ENCODE measurements at places on chromosomes 1 and 21. TPM values are rescaled to one million over a fixed set of nuclear protein-coding genes. Genes with fewer than 3 reads are reported as not detected.
A peak's percentile ranks its signal among the peaks of the same experiment; 100 is the strongest.

GRCh38 chr21:32708069-32708468 is 19.7 kb downstream of the SYNJ1 start:
- H3K27me3 ChIP-seq, result no peaks in the 10 kb centered on the region
- DNase-seq, result no peak
- peaks cover 31% of the 10 kb centered on the region for H3K4me1 ChIP-seq
- H3K4me3 ChIP-seq, result peak overlapping the region; percentile 62

GRCh38 chr1:99643021-99643779 is 2.7 kb upstream of the PALMD start:
- no peaks in the 10 kb centered on the region for H3K36me3 ChIP-seq
- no peaks in the 10 kb centered on the region for H3K27me3 ChIP-seq
- no peak for DNase-seq
- H3K4me1 ChIP-seq, result peaks cover 13% of the 10 kb centered on the region

DNA sequence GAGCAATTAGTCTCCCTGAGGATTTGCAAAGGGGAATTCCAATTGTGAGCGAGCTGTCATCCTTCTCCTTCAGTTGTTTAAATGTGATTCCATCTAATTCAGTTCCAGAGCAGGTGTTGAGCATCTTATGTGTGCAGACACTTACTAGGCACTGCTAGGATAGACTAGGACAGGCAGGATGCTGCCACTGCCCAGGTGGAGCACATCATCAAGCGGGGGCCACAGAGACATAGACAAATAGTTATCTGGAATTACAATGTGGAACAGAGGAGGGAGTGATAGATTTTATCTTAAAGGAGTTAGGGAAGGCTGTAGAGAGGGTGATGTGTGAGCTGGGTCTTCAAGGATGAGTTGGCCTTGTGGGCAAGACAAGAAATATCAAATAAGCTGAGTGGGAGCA is 55.9 kb downstream of the CDC7 start:
- H3K4me3 ChIP-seq, result no peak overlapping the region
- peaks cover 63% of the 10 kb centered on the region for H3K4me1 ChIP-seq
- DNase-seq, result no peak
- no peaks in the 10 kb centered on the region for H3K36me3 ChIP-seq

- peaks cover 7% of the 10 kb centered on the region for H3K27me3 ChIP-seq
- peaks cover 64% of the 10 kb centered on the region for H3K4me1 ChIP-seq
- no peak for DNase-seq
Measured at GRCh38 chr1:8374812-8375211, 56.9 kb downstream of the SLC45A1 start.

DNA sequence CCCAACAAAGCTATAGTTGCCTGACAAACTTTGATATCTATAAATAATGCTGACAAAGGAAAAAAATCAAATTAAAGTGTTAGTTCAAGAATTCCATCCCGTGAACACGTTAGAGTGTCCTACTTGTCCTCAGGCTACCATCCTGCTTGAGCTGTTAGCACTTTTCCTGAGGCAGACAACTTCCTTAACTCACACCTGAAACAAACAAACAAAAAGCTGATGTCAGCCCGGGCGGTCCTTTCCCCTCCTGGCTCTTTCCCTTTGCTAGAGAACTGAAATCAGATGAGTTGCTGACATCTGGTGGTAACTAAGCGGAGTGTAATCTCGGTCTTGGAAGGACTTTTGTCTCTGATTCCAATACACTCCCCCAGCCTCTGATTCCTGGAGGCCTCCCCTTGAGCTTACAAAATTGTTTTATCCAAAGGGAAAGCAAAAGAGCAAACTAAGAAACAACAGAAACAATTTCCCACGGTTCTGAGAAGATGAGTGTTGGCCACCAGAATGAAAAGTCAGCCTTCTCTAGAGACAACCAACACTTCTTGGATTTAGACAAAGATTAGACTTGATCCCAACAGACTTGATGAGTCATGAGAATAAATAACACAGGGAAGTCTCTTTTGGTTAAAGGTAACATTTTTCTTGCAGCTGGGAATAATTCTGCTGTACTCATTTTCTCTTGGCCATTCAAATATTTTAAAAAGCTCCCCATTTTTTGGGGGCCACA is 135.4 kb downstream of the PROX1 start:
- DNase-seq, result peak; percentile 51
- peak overlapping the region; percentile 64 for H3K27ac ChIP-seq
- peaks cover 3% of the 10 kb centered on the region for H3K27me3 ChIP-seq
- no peak overlapping the region for H3K4me3 ChIP-seq
- peaks cover 35% of the 10 kb centered on the region for H3K4me1 ChIP-seq

GRCh38 chr1:37274938-37275631 is 199.3 kb upstream of the ZC3H12A start:
- DNase-seq, result no peak
- H3K4me1 ChIP-seq, result peaks cover 2% of the 10 kb centered on the region
- no peaks in the 10 kb centered on the region for H3K36me3 ChIP-seq

GRCh38 chr1:14954930-14955329 is 198.6 kb upstream of the TMEM51 start:
- no peak overlapping the region for H3K27ac ChIP-seq
- peaks cover under 1% of the 10 kb centered on the region for H3K36me3 ChIP-seq
- no peak overlapping the region for H3K4me3 ChIP-seq

GRCh38 chr1:170800265-170800664 is 135.1 kb upstream of the MROH9 start:
- H3K27ac ChIP-seq, result no peak overlapping the region
- no peaks in the 10 kb centered on the region for H3K27me3 ChIP-seq
- no peak overlapping the region for H3K4me3 ChIP-seq
- no peaks in the 10 kb centered on the region for H3K36me3 ChIP-seq

- no peaks in the 10 kb centered on the region for H3K27me3 ChIP-seq
- no peak for DNase-seq
- no peaks in the 10 kb centered on the region for H3K4me1 ChIP-seq
- no peak overlapping the region for H3K27ac ChIP-seq
- H3K4me3 ChIP-seq, result no peak overlapping the region
Measured at GRCh38 chr1:34976384-34977209, 8.6 kb downstream of the TMEM35B start.

GRCh38 chr1:75174031-75174760 is 40.0 kb downstream of the LHX8 start:
- H3K4me3 ChIP-seq, result no peak overlapping the region
- no peak for DNase-seq
- H3K27ac ChIP-seq, result no peak overlapping the region
- H3K27me3 ChIP-seq, result peaks cover 1% of the 10 kb centered on the region
- H3K4me1 ChIP-seq, result no peaks in the 10 kb centered on the region

DNA sequence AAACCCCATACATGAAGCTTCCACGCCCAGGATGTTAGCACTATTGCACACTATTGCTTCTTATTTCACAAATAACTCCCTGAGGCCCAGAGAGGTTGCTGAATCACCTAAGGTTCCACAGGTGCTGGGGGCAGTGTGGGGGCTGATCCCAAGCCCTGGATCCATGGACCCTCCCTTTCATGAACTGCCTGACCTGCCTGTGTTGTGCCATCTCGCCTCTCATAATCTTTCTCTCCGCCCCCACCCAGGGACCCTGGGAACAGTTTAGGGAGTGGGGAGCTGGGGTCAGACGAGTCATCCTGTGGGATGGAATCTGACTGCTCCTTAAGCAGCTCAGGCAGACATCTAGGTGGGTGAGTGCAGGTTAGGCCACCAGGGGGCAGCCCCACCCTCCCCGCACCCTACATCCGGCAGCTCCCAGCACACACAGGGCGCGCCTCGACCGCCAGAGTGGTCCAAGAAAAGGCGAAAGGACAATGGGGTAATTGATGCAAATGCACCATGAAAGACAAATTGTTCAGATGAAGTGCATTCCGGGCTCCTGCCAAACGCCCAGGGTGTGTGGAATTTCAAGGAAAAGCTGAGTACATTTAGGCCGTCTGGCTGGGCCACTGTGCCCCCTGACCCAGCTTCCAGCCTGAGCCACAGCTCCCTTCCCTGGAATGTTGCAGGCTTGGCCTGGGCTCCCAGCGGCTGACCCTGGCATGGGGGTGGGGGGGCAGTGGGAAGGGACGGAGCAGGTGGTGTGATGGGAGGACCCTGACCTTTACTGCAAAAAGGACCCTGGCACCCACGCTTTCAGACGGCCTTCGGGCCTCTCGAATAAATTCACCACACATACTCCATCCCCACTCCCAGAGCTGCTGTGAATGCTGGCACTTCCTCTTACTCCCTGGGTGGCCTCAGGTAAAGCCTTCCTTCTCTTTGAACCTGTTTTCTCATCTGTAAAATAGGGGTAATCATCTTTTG is 20.8 kb downstream of the PHLDA3 start:
- no peak overlapping the region for H3K4me3 ChIP-seq
- H3K27ac ChIP-seq, result no peak overlapping the region
- DNase-seq, result peak; percentile 76

DNA sequence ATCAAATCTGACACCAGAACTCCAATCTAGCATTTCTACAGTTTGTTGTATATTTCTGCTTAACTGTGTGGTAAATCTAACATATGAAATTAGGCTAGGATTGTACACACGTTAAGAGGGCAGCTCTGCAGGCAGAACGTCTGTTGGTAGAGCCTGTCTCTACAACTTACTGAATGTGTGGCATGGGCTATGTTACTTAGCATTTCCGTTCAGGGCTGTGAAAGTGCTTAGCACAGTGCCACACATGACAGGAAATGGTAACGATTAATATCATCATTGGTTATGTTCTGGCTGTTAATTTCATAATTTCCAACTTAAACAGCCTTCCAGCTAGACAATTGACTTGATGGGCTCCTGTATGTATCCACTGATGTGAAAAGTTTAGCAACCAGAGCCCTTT is 9.6 kb upstream of the C8B start:
- peaks cover 1% of the 10 kb centered on the region for H3K27me3 ChIP-seq
- H3K27ac ChIP-seq, result no peak overlapping the region
- H3K4me1 ChIP-seq, result no peaks in the 10 kb centered on the region
- DNase-seq, result no peak
- H3K36me3 ChIP-seq, result no peaks in the 10 kb centered on the region

DNA sequence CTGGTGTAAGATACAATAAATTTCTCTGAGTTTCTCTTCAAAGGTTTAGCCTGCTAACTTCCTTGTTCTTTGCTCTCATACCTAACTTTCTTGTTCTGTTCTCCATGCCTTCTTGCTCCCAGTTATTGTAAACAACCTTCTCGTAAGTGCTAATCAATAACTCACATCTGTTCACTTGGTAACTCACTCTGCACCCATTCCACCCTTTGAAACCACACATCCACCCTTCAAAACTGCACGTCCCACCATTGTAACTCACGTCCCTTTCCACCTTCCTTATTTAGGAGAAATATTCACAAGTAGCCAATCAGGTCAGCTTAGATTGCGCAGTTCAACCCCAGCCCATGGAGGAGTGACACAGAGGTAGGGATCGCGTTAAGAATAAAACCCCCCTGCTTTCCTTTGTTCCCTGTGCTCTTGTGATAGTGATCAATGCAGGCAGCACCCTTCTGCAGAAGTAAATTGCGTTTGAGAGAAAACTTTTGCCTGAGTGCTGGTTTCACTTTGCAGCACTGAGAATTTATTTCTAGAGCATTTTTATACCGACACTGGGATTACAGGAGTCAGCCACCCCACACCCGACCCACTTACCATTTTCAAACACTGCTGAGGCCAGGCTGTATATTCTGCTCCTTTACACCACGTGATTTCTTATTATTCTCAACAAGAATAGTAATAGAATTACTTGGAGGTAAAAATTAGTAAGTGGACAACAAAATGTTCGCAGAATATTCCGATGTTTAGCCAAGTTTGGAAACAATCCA is 789.2 kb upstream of the RGS18 start:
- H3K4me3 ChIP-seq, result no peak overlapping the region
- DNase-seq, result no peak
- H3K36me3 ChIP-seq, result no peaks in the 10 kb centered on the region
- no peaks in the 10 kb centered on the region for H3K27me3 ChIP-seq
- H3K4me1 ChIP-seq, result no peaks in the 10 kb centered on the region

VCAM1 gene
- total RNA-seq, result not detected

FCRL4 gene
- not detected for total RNA-seq

FOXO6 gene
- total RNA-seq, result 0.23 TPM

DMRTA2 gene
- total RNA-seq, result not detected

CITED4 gene
- total RNA-seq, result 3.6 TPM

KIAA1614 gene
- total RNA-seq, result 2.6 TPM

BCL2L15 gene
- 0.49 TPM for total RNA-seq

KMO gene
- not detected for total RNA-seq

TTLL10 gene
- total RNA-seq, result not detected

RBP7 gene
- total RNA-seq, result 0.92 TPM

DCST1 gene
- not detected for total RNA-seq
